ENCODE measurements at places on chromosomes 5 and 9.

GRCh38 chr5:95976606-95977005, 15.0 kb upstream of the ELL2 start:
- DNase-seq = no peak

DNA sequence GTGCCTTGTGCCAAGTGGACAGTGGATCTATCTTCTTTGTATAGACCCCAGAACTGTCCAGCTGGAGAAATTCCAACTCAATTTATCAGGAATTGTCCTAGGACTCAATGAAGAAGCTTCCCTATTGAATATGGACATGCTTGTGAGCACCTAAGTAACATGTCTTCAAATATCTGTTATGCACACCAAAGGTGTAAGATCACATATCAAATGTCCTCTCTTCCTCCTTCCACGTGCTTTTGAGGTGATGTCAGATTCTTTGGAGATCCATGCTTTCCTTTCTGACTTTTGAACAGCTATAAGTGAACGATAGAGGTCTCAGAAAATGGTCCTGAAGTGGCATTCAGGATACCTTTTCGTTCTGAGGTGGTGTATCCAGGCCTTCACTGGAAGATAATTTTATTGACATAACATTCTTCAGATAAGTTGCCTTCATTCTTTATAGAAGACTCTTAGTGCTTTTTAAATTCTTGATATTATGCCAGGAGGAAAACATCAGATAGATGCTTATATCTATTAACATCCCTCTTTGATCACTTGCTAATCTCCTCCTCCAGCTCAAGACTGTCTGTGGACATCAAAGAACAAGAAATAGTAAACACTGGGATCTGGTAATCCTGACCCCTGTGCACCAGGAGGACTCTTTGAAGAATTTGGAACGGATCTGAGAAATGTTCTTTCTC, 246.4 kb downstream of the SMARCA2 start:
- DNase-seq = no peak

GRCh38 chr9:95689669-95690068, 172.9 kb upstream of the PTCH1 start:
- DNase-seq = no peak

DNA sequence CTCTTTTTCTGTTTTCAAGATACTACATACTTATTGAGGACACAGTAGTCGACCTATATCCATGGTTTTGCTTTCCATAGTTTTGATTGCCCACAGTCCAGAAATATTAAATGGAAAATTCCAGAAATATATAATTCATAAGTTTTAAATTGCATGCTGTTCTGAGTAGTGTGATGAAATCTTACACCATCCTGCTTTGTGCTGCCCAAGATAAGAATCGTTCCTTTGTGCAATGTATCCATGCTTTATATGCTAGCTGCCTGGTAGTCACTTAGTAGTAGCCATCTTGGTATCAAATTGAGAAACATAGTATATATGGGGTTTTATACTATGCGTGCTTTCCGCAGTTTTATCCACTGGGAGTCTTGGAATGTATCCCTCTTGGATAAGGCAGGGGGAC, 59.0 kb downstream of the CWC27 start:
- no peak for DNase-seq

DNA sequence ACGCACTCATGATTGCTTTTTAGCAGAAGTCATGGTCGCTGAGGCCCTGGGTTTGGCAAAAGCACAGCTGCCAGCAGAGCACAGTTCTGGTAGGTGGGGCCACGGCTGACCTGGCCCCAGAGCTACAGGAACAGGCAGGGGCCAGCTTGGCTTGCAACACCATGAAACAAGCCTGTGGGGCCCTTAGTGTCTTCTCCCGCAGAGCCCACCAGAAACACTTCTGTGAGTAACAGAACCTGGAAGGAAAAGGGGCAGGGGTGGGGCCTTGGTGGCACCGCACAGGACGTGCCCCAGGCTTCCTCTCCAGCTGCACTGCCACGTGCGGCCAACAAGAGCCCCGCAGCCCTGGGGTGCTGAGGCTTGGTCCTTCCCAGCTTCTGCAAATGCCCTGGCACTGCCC, 4.8 kb downstream of the ASB6 start:
- no peak for DNase-seq

GRCh38 chr5:112002376-112002775, 245.4 kb upstream of the NREP start:
- no peak for DNase-seq

- DNase-seq = no peak
Observed at GRCh38 chr9:129852579-129852978, 17.3 kb downstream of the USP20 start.

- DNase-seq = no peak
Observed at GRCh38 chr5:68628082-68628814, 412.7 kb downstream of the PIK3R1 start.

DNA sequence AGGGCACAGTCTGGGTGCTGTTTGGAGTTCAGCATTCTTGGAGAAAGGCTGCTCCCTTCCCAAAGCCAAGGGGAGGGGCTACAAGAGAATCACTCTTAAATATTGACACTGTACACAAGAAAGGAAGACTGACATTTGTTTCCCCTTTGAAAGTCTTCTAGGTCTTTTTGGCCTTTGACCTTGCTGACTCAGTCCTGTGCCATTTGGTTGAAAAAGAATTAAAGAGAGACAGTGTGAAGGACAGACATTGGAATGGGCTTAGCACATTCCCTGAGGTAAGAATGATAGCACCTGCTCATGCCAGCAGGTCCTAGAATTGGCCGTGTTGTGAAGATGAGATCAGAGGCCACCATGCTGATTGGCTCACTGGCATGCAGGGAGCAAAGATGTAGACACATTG, 271.4 kb upstream of the ZNF608 start:
- no peak for DNase-seq

DNA sequence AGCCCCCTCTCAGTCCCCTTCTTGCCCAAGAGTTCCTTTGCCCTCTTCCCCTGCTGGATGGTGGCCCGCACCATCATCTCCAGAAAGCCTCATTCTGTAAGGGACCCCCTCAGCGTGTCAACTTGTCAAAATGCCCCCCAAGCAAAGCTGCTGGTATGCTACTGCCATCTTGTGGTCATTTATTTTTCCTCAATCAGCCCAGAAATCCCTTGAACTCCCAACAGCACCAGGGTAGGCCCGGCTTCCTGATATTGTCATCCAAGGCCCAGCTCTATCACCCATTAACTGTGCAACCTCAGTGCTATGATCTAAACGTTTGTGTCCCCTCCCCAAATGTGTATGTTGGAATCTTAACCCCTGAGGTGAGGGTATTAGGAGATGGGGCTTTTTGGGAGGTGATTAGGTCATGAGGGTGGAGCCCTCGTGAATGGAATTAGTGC, 53.2 kb upstream of the FBXW11 start:
- peak; percentile 9 for DNase-seq

DNA sequence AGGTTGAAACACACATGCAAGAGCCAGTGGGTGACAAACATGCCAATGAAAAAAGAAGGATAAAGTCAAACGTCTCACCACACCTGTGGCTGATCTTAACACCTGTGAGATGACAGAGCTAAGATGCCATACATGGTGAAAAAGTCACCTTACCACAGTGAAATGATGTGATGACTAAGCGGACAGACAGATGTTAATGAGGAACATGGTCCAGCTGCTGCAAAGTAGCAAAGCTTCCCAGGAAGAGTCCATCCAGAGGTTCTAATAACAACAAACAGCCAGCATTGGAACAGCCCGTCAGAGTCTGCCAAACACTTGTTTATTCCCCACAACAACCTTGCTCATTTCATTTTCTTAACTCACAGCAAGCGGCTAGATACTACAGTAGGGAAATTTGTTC, 1.9 kb downstream of the KIAA1191 start:
- DNase-seq = no peak

DNA sequence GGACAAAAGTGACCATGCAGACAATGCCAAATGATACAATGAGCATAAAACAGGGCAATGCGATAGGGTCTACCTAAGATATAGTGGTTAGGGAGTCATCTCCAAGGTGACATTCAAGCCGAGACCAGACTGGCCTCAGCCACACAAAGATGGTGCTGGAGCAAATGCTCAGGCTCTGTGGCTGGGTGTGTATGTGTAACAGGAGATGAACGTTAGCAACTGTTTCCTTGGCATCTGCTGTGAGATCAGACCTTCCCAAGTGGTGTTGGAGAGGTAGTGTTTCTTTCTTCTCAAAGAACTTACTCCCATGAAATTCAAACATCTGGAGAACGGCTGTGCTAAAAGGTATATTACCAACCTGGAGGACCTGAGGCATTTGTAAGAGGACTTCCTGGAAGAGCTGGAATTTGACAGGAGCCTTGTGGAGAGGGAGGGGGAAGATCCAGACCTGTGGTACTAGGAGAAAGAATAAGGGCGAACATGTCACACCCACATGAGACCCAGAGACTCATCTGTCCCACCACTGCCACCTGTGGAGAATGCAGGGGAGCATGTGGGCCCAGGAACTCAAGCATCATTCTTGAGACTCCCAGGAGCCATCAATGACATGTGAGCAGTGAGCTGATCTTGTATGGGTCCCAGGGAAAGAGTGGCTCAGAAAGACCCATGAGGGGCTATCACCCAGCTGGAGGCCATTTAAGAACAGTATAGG, 21.4 kb upstream of the ANXA6 start:
- no peak for DNase-seq

GRCh38 chr9:68500457-68501381, 40.0 kb downstream of the TMEM252 start:
- DNase-seq = peak; percentile 7

DNA sequence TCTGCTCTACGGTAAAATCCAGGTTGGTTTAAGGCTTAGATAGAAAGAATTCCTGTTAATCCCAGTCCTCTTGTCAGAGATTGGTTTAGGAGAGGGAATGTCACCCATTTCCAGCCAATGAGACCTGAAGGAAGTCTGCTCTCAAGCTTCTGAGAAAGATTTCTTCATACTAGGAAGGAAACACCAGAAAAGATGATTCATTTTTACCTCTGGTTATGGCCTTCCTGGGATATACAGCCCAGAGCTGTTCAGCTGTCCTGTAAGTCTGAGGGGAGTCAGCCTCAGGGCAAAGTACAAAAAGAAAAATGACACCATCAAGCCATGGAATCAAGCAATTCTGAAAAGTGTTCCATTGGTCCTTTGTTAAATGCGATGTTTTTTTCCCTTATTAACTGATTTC, 18.6 kb upstream of the CFAP95 start:
- peak; percentile 7 for DNase-seq

DNA sequence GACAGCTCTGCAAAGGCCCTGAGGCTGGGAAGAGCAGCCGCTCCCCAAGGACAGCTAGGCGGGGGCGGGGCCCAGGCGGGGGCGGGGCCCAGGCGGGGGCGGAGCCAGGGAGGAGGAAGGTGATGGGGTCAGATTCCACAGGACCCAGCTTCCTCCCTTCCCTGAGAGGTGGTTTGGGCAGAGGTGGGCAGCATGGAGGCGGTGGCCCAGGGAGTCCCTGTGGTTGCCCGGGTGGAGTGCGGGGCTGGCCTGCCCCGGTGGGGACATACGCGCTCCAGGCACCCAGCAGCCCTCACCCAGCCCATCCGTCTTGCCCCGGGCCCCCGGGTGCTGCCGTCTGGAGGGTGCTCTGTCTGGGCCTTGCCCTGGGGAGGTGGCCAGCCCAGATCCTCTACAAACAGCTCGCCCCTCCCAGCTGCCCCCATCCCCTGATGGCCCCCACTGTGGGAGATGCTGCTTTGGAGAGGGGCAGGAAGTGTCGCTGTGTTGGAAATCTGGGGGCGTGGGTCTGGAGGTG, 11.0 kb upstream of the RNU6ATAC start:
- DNase-seq = no peak

DNA sequence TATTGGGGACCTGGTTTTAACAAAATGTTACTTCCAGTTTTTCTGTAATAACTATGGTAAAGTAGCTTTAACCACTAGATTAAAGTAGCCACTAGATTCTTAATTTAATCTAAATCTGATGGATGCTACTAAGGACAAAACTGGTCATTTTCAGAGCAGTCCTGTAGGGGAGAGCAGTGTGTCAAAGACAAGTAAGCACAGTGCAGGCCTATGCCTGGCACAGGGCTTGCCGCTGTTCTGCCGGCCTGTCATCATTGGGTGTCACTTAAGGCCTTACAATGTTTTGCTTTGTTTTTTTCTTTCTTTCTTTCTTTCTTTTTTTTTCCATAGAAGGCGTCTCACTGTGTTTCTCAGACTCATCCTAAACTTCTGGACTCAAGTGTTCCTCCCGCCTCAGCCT, 53.0 kb upstream of the NXNL2 start:
- no peak for DNase-seq

GRCh38 chr9:89978185-89978584, 373.4 kb downstream of the GADD45G start:
- no peak for DNase-seq

GRCh38 chr5:139215107-139215975, 17.2 kb upstream of the SIL1 start:
- no peak for DNase-seq

GRCh38 chr5:131377785-131378325, 114.0 kb downstream of the CDC42SE2 start:
- DNase-seq = no peak

DNA sequence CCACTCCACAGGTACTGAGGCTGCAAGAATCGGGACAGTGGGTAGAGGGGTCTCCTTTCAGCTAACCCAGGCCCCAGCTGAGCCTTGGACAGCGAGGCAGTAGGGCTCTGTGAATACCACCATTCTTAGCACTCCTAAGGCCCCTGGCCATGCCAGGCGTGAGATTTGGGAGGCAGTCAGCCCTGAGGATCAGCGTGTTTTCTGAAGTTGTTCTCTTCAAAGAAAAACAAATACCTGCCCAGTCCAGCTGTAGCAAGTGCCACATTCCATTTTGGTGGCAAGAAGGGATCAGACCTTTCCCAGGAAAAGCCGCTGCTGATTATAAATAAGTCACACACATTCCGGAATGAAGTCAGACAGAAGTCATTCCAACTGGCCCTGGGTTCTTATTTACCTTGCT, 47.8 kb downstream of the RALGPS1 start:
- DNase-seq = no peak

GRCh38 chr9:81737871-81738507, 48.6 kb upstream of the TLE1 start:
- no peak for DNase-seq

GRCh38 chr5:8333485-8333884, 464.5 kb downstream of the MTRR start:
- DNase-seq = no peak

DNA sequence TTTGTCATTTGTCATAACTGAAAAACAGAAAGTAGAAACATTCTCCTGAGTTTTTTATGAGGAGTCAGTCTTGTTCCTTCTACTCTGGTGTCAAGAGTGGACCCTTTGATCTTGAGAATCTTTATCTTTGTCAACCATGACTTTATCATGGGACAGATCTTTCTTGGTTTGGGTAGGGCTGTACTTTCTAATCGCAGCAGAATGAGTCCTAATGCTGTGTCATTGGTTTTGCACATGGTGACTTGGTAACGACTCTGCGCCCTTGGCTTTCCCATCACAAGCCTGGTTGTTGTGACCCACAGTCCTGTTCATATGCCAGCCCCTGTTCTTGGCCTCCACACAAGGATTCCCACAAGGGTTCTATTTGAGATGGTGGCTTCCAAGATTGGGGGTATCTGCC, 45.6 kb downstream of the AOPEP start:
- no peak for DNase-seq
